ENCODE measurements at places on chromosomes 7 and 10.

GRCh38 chr7:90250601-90251303, 5.8 kb downstream of the CFAP69 start:
- DNase-seq, result no peak

- DNase-seq, result no peak
These were observed 54.3 kb downstream of the ABCC2 start for GRCh38 chr10:99836711-99837110.

DNA sequence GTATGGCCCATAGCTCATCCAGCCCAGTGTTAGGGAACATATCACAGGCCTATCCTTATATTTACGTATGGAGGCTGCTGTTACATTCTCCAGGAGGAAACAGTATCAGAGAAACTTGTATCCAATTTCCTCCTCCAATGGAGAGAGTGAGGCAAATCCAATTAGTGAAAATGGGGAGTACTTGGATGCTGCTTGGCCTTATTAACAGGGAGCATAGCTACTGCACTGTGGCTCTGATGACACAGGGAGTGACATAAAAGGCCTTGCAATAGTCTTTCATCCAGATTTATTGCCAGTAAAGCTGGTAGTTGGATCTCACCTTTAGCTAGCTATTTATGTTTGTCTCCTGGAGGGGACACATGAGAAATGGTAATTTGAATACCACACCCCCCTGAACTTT, 313.2 kb upstream of the MTPN start:
- no peak for DNase-seq

DNA sequence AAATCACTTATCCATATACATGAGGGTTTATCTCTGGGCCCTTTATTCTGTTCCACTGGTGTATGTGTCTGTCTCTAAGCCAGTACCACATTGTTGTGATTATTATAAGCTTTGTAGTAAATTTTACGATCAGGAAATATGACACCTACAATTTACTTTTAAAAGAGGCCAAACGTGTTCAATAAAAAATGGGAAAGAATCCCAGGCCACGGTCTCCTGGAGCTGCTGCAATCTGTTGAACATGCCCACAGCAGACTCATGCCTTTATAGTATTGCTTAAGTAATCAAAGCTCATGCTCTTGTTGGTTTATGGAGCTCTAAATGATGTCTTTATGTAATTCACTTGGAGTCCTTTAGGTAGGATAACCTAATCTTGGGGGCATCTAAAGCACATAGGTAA, 273.0 kb downstream of the ZMYND11 start:
- no peak for DNase-seq

- no peak for DNase-seq
These were observed 396.1 kb upstream of the KLF6 start for GRCh38 chr10:4181081-4181480.

- no peak for DNase-seq
These were observed 191.1 kb upstream of the LRGUK start for GRCh38 chr7:133936074-133936473.

DNA sequence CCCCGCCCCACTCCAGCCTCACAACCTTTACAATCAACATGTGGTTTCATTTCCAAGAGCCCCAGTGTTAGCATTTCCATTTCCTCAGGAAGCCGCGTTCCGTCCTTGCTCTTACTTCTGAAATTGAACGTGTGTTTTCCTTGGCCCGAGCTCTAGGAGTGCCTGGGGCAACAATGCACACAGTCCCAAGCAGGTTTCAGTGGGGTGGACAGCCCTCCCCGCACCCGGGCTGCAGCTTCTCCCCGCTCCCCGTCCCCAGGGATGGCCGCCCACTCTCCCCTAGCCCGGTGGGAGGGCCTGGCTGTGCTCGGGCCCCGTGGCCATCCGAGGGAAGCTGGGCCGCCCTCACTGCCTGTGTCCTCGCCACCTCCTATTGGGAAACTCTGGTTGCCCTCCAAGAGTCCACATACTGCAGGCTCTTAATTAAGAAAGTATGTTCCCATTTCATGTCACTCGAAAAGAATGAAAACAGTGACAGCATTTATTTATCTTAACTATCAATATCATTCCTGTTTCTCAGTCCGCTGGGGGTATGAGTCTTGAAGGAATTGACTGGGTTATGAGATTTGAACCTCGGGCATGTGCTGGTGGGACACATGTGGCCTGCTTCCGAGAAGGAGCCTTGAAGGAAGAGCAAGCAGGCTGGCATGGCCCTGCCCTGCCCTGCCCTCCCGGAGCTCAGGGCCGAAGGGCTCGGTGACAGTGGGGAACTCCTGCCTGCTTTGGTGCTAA, 163.8 kb downstream of the GRK5 start:
- DNase-seq, result no peak
